ENCODE measurements at places on chromosomes 12 and 14.
A peak's percentile ranks its signal among the peaks of the same experiment; 100 is the strongest.

DNA sequence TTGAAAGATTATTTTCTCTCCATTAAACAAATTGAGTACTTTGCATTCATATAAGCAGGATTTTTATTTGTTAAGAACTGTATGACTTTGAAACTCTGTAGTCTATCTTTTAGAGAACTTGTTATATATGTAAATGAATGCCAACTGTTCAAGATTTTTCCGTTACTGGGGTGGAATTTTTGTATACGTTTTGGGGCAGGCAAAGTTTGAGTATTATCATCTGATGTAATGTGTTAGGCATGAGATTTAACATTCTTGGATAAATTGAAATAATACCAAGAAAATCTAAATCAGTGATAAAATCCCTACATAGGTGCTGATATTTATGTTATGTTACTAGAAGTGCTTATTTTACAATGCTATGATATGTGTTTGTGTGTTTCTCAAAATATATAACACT lies 8.4 kb downstream of the CNOT2 start:
- no peak for DNase-seq

- DNase-seq = peak; percentile 98
Measured at GRCh38 chr12:32755654-32756475, at the start of gene YARS2. Gene YARS2, minus strand, starts transcription at chr12:32755897. Its CDS starts 23 bp downstream, at chr12:32755874.

DNA sequence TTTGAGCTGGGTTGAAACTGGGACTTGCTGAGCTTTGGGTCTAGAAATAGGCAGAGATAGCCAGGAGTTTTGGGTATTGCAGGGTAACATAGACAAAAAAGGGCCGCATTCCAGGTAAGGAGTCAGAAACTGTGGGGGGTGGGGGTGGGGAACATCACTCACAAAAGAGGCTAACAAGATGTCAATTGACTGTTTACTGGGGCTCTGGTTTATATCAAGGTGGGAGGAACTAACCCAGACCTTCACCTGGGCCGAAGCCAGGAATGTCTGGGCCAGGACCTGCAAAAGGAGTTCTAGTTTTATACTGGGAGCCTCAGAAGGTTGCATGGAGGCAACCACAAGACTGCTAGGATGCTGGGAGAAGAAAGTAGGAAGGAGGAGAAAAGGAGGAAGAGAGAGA lies 154.4 kb downstream of the EMP1 start:
- DNase-seq = no peak

- no peak for DNase-seq
Measured at GRCh38 chr12:49588721-49589516, 16.5 kb downstream of the FAM186B start.

DNA sequence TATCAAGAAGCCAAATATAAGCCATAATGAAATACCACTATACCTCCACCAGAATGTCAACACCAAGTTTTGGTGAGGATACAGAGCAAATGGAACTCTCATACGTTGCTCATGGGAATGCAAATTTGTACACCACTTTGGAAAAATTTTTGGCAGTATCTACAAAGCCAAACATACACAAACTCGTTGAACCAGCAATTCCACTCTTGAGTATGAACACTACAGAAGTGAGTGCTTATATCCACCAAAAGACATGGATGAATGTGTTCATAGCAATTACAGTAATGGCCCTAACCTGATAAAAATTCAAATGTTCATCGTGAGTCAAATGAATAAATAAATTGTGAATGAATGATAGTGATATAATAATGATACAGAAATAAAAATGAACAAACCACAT lies 24.8 kb downstream of the C12orf71 start:
- DNase-seq = no peak

DNA sequence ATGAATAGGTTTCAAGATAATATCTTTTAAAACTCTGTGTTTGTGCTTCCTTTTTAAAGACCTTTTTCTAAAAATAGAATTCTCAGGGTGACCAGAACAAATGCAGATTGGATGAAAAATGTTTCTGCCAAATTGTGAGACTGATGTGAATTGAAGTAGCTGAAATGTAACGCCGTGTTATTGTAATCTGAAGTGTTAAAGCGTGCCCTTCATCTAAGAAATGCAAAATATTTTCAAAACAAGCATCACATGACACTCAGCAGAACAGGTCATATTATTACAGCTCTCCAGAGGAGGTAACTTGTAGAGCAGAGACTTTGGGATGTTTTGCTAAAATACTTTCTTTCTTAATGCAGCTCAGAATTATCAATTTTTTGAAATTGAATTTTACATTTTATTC lies 90.0 kb upstream of the PLEKHA5 start:
- no peak for DNase-seq

- no peak for DNase-seq
Measured at GRCh38 chr14:34175574-34175973, 224.7 kb upstream of the EGLN3 start.
